ENCODE measurements at places on chromosomes 5 and 9.
A peak's percentile ranks its signal among the peaks of the same experiment; 100 is the strongest.

DNA sequence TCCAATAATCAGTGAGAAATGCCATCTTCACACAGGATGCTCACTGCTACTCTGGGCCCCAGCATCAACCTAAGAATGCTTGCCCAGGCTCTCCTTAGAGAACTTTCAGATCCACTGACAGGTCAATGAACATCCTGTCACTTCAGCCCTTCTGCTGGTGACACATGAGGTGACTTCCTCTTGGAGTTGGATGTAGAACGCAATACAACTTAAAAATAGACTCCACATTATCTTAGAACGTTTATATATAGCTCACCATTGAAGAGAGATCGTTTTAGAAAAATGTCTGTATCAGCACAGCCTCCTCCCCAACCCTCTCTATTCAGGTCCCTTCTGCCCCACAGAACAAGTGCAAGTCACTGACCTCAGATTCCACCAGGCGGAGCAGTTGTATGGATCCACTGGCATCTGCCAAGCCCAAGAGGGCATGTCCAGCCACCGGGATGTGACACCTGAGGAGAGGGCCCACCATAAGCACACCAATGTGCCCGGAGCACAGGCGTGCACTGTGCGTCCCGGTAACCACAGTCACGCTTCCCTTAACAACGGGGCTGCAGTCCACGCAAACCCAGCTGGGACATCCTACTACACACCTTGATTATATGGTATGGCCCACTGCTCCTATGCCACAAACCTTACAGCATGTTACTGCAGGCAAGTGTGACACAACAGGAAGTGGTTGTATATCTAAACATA, 2.9 kb downstream of the DPH7 start:
- no peak for DNase-seq

GRCh38 chr9:81417941-81418340, 271.4 kb downstream of the TLE1 start:
- DNase-seq = no peak

DNA sequence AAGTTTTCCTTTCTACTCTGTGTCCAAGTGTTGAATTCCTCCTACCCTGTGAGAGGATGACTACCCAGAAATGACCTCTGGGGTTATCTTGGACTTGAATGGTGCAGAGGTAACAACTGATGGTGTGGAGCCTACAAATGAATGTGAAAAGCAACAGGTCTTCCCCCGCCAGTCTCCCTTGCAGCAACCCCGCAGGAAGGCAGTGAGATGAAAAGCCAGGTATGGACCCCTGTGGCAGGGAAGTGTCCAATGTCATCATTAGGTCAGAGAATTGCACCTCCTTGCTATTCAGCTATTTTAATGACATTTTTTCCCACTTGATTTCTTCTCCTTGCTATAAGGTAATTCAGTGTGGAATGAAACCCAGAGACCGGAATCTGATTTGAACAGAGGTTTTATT, 58.5 kb downstream of the MAT2B start:
- DNase-seq = no peak

- no peak for DNase-seq
These were observed 38.4 kb upstream of the ORM1 start for GRCh38 chr9:114284316-114285060.

- no peak for DNase-seq
These were observed 483 bp downstream of the G3BP1 start for GRCh38 chr5:151772029-151772845.

GRCh38 chr5:119452060-119452372, 281 bp upstream of the HSD17B4 start:
- DNase-seq = no peak

GRCh38 chr5:91141642-91142041, 241.5 kb downstream of the ARRDC3 start:
- no peak for DNase-seq

DNA sequence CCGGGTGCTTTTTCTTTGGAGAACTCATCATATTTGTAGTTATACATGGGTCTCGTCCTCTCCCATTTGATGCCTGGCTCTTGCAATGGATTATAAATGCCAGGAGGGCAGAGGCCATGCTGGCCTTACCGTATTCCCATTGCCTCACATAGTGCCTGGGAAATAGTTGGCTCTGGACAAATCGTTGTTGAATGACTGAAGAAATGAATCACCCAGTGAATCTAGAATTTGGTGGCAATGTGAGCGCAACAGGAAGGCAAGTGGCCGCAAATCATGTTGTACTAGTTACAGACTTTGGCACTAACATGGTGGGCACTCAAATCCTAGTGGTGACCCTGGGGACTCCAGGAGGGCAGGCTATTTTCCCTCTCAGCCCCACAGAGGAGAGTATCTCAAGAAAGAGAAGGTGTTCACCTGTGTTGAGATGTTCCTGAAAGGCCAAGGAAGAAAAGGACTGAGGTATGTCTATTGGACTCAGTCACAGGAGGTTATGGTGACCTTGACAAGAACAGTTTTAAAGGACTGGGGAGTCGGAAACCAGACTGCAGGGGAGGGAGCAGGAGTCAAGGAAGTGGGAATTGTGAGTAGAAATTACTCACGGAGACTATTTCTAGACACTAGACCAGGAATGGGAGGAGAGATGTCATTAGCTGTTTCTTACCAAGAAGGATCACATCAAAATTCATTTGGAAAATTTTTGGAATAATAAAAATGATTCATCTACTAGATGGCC, 61.7 kb upstream of the COL15A1 start:
- DNase-seq = no peak

DNA sequence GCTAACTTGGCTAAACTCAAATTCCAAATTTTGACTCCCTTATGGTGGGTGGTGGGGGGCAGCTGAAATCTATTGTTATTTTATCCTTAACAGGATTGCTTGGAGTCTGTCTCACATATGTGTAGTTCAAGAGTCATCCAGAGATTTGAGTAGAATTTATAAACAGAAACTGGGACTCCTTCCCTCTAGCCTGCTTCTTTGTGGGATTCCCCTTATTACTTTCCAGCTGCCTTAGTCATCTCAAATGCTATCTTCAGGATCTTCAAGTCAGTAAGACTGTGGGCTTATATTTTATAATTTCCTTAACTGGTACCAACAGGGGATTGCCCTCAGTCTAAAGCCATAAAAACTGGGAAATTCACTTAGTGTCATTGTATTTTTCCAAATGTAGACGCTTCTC, 55.5 kb downstream of the NNT start:
- DNase-seq = no peak

DNA sequence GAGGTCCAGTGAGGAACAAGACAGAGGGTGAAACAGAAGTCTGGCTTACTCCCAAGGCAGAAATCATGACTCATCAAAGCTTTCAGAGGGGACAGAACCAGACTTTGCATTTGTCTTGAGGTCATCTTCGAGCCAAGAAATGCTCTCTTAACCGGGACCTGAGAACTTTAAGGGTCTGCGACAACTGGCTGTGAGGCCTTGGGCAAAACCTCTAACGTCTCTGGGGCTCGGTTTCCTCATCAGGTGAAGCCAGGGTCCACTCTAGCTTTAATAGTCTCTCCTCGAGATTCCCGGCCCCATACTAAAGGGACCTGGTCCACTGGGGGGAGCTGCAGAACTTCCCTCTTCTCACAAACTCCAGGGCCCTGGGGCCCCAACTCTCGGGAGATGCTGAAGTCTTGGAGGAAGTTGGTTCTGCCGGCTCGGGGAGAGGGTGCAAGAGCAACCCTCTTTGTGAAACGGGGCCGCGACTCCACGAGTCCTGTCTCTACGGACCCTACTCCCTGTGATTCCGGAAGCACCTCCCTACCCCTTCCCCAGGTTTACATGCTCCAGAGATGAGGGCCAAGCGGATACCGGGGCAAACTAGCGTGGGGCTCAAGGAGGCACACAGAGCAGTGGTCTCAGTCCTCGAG, 2.6 kb downstream of the GLIS3 start:
- DNase-seq = no peak

- DNase-seq = no peak
These were observed 10.2 kb downstream of the HAND1 start for GRCh38 chr5:154467655-154468354.

GRCh38 chr5:93305984-93306383, 275.0 kb downstream of the NR2F1-AS1 start:
- no peak for DNase-seq

DNA sequence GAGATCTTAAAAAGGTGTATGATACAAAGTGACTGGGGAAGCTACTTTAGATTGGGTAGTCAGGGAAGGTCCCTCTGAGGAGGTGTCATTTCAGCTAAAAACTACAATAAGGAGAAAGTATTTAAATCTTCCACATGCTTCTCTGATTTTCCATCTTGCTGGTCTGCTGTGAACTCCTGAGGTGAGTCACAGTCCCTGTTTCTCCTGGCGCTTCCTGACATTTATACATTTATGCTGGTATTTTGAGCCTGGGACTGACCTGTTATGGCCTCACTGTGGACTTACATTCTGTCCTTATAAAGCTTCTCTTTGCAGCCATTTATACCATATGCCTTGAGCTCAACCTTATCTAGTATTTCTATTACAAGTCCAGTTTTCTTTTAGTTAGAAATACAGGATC, 95.1 kb downstream of the MED27 start:
- DNase-seq = no peak

DNA sequence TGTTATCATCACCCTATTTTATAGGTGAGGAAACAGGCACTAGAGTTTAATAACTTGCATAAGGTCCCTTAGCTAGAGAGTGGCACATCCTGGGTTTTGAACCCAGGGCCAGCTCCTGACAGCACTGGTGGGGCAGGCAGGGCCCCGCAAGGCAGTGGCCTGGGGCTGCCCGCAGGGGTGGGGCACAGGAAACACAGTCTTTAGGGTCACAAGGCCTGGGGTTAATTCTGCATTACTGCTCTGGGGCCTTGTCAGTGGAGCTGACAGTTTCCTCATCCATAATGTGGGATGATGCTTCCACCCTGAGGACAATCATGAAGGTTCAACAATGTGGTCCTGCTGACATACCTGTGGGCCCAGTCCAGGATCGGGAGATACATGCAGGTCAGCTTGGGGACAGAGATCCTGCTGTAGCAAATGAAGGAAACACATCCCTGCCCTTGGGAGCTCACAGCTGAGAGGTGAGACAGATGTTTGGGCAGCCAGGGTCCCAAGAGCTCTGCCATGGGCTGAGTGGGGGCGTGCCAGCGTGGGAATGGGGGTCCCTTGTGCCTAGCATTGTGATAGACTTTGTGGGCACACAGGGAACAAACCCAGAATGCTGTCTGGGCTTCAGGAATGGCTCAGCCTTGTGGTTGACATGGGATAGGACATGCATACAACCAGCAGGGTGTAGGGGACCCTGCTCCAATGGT, 14.7 kb downstream of the FGF18 start:
- DNase-seq = no peak

DNA sequence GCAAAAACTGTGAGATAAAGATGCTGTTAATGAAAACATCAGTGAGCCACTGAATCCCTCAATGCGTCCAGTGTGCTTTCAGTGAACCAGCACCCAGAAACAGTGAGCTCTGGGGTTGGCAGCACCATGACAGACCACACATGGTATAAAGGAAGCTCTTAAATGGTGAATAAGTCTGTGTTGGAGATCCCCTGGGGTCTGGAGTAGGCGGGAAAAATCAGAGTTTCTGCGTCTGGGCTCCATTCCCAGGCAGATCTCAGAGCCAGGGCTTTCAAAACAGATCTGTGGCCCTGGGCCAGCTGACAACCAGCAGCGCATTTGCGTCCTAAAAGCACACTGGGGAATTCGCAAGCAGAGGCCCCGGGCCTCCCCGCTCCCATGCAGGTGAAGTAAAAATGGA, 233.5 kb downstream of the FRMD3 start:
- DNase-seq = peak; percentile 40

- no peak for DNase-seq
These were observed 11.1 kb downstream of the CAMSAP1 start for GRCh38 chr9:135896205-135896604.

GRCh38 chr5:144162686-144163085, 7.8 kb downstream of the YIPF5 start:
- no peak for DNase-seq

DNA sequence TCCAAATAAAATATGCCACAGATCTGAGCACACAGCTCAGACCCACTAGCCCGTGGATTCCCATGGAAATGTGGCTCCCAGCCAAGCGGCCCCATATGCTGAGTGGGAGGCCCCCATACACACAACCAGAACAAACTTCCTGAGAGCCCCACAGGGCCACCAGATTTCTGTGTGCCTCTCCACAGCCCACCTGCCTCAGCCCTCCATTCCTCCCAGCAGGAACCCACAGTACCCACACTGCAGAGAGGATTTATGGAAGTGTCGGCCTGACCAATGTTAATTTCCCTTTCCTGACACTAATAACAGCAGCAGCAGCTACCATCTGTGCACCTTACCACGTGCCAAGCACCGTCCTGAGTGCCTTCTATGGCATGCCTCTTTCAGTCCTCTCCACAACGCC, 99.3 kb upstream of the SPOCK1 start:
- DNase-seq = no peak

DNA sequence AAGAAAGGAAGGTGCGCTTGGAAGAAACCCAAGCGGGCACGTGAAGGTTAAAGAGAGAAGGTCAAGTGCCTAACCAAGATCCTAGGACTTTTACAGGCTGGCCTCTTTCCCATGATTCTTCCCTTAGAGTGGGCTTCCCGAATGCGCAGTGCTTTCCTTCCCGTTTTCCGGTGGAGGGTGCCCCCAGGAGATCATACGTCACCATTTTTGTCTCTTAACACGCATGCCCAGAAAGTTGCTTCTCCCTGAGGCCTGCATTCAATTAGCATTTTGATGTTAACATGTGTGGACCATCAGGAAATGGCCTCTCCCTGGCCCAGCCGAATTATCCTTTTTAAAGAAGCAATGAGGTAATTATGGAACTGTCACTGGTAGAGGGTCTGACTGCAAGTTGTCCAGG, 1.9 kb upstream of the RUSC2 start:
- DNase-seq = no peak

GRCh38 chr5:154868702-154869101, 10.3 kb downstream of the CNOT8 start:
- no peak for DNase-seq

- no peak for DNase-seq
These were observed 265.7 kb upstream of the PANK3 start for GRCh38 chr5:168844922-168845296.

GRCh38 chr9:137436761-137437600, 4.2 kb downstream of the ENTPD8 start:
- no peak for DNase-seq

GRCh38 chr9:114012126-114012525, 66.0 kb downstream of the AMBP start:
- no peak for DNase-seq

DNA sequence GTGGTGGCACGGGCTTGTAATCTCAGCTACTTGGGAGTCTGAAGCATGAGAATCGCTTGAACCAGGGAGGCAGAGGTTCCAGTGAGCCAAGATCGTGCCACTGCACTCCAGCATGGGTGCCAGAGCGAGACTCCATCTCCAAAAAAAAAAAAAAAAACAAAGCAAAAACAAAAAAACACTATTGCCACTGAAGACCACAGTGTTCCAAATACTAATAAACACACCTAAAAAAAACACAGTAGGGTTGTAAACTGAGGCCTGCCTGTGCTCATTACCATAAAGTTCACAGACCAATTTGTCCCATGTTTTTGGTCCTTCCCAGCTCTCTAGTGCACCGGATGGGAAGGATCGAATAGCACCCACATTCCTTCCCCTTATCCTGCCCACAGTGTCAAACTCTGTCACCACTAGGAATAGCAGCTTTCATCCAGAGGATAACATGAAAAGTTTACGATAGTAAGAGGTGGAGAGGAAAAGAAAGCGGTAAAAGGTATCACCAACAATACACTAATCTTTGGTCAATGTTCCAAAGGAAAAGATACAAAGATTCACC, 49.2 kb downstream of the MYO10 start:
- no peak for DNase-seq

GRCh38 chr5:122163121-122164069, 34.0 kb downstream of the ZNF474 start:
- DNase-seq = no peak

Measured in NCI-H1436 treated with DMSO at 0.1 percent for 48 hours (cell line).